Hematopoietic multipotent progenitor cell treated with erythropoietin and hydrocortisone succinate and interleukin-3 and kit ligand, for 15 days (in vitro differentiated cells): ENCODE measurements at places on chromosomes 1 and 21.
A peak's percentile ranks its signal among the peaks of the same experiment; 100 is the strongest.

- no peak for DNase-seq
Observed at GRCh38 chr1:24020025-24020424, 39.9 kb upstream of the SRSF10 start.

DNA sequence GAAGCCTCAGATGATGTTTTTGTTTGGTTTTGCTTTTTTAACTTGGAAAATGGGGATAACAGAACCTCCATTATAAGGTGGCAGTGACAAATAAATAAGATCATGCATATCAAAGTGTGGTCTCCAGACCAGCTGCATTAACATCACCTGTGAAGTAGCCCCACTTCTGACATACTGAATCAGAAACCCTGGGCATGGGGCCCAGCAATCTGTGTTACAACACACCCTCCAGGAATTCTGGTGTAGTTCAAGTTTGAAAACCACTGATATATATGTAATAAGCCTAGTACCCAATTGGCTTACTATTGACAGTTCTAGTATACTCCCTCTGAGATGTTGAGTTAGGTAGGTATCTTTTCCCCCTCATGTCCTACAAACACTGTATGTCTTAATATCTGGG lies 24.1 kb upstream of the RNF19B start:
- DNase-seq: no peak

DNA sequence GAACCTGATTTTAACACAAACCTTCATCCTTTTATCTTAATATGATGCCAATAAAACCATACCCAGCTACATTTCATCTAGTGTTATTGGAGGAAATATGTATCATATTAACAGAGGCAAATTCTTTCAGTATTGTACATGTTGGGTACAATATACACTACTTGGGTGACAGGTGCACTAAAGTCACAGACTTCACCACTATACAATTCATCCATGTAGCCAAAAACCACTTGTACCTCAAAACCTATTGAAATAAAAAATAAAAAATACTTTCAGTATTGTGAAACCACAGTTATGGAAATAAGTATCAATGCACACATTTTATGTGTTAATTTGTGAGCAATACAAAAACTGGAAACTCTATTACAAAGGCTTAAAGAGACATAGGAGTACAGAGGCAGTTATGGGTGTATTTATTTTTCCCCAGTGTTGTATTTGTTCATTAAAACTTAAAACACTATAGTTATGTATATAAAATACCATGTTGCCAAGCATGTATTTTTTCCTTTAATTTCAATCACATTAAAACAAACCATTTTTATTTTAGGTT lies 25.1 kb upstream of the GPR88 start:
- DNase-seq: no peak

- peak; percentile 80 for DNase-seq
Observed at GRCh38 chr1:3618881-3619671, 5.7 kb upstream of the TPRG1L start.
